GM23338 (cell line): ENCODE measurements at places on chromosomes 6 and 20. TPM values are rescaled to one million over a fixed set of nuclear protein-coding genes. Genes with fewer than 3 reads are reported as not detected.

GRCh38 chr6:142816031-142816430, 128.9 kb downstream of the HIVEP2 start:
- no peaks in the 10 kb centered on the region for H3K27me3 ChIP-seq
- H3K36me3 ChIP-seq, result no peaks in the 10 kb centered on the region
- H3K27ac ChIP-seq, result no peak overlapping the region
- DNase-seq, result no peak
- peaks cover 12% of the 10 kb centered on the region for H3K4me1 ChIP-seq
- no peak overlapping the region for H3K4me3 ChIP-seq

DNA sequence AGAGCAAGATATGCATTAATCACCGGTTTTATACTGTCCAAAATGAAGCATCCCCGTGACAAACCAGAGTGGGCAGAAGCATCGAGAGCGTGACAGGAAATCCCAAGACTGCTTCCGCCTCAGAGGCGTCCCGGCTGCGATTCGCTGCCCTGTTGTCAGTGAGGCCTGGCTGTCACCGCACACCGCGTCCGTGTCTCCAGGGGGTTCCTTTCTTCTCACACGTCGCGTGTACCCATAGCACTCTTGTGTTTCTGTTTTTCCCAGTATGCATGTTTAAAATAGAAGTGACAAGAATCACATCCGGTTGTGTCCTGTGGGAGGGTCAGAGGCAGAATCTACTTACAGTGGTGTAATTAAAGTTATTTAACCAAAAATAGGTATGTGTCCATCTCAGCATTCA, 8.3 kb upstream of the ADRM1 start:
- no peak for DNase-seq
- H3K27ac ChIP-seq, result no peak overlapping the region

DNA sequence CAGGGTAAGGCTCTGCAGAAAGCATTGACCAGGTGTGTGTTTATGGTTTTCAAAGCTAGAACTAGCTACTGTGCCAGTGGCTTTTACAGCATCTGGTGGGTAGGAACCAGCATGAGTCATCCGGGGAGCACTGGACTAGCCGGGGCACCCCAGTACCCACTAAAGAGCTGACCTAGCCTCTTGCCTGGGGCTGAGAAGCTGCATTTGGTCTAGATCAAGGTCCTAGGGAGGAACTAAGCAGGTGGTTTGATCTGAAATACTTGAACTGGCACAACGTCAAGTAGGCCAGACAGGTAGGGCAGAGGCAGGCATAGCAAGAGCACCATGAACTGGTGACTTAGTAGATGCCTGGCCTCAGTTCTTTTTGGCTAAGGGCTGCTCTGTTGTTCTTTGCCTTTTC, 109.8 kb upstream of the PTPRK start:
- no peak overlapping the region for H3K27ac ChIP-seq
- no peak overlapping the region for H3K4me3 ChIP-seq
- no peaks in the 10 kb centered on the region for H3K4me1 ChIP-seq
- DNase-seq, result no peak

- H3K27me3 ChIP-seq, result no peaks in the 10 kb centered on the region
- H3K4me3 ChIP-seq, result no peak overlapping the region
- peaks cover 9% of the 10 kb centered on the region; the same call in 1 of the 2 replicates for H3K4me1 ChIP-seq
- H3K27ac ChIP-seq, result no peak overlapping the region
- DNase-seq, result peak; percentile 62
- no peaks in the 10 kb centered on the region for H3K36me3 ChIP-seq
These were observed 179.8 kb downstream of the TASP1 start for GRCh38 chr20:13458860-13459451.

DNA sequence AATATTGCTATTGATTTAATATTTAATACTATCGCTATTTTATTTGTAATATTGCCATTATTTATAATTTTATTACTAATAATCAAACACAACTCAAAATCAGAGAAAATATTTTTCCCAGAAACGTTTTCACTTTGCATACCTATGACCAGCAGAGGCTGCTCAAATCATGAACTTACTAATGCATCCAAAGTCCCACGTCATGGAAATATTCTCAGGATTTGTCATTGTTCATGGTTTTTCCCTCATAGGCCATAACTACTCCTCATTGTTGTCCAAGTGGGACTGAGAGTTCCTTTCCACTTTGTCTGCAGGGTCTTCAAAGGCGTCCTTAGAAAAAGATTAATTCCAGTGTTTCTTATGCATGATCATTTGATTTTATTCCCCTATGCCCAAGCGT, 344.8 kb downstream of the THBS2 start:
- no peak overlapping the region for H3K4me3 ChIP-seq
- no peak overlapping the region for H3K27ac ChIP-seq
- no peaks in the 10 kb centered on the region for H3K36me3 ChIP-seq
- 0 out of 2 replicates have a peak, but pooled peaks cover 4% of the 10 kb centered on the region for H3K4me1 ChIP-seq

- DNase-seq, result no peak
- H3K36me3 ChIP-seq, result peaks cover 11% of the 10 kb centered on the region
- no peaks in the 10 kb centered on the region for H3K27me3 ChIP-seq
- no peak overlapping the region; the same call in 1 of the 2 replicates for H3K27ac ChIP-seq
These were observed 22.2 kb upstream of the ADIG start for GRCh38 chr20:38558596-38559360.

DNA sequence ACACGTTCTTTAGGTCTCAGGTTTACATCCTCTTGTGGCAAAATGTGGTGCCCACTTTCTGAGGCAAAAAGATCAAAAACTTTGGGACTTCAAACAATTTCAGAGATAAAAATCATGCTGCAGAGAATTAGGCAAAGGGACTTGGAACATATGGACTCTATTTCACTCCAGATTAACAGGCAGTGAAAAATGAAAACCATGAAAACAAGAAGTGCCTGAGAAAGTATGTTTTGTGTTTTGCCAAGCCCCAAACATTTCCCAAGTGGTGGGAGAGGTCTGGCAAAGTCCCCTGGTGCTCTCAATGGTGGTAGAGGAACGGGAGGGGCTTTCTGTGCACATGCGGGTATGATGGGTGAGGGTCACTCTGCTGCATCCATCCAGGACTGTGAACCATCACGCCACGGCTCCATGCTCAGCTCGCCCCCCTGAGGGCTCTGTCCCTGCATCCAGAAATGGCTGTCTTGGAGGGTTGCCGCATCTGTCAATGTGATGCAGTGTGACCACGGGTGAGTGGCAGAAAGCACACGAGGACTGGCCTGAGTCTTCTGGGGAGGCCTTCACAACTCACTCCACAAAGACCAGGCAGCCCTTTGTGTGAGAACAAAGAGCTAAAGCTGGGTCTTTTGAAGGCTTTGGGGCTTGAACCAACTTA, 43.2 kb upstream of the TBC1D7 start:
- H3K4me1 ChIP-seq, result peaks cover 10% of the 10 kb centered on the region
- no peaks in the 10 kb centered on the region for H3K27me3 ChIP-seq
- H3K4me3 ChIP-seq, result no peak overlapping the region
- no peak overlapping the region for H3K27ac ChIP-seq
- no peaks in the 10 kb centered on the region; the same call in 1 of the 2 replicates for H3K36me3 ChIP-seq

GRCh38 chr20:33282991-33283555, at the start of gene BPIFB1:
Gene BPIFB1, plus strand, starts transcription at chr20:33283214. Its CDS starts 2,860 bp downstream, at chr20:33286074.
- no peak for DNase-seq
- H3K27ac ChIP-seq, result no peak within 1 kb of the TSS
- H3K36me3 ChIP-seq, result no peaks in the 10 kb centered on the region
- 0 out of 2 replicates have a peak, but pooled peaks cover 1% of the 10 kb centered on the region for H3K4me1 ChIP-seq
- H3K4me3 ChIP-seq, result no peak within 1 kb of the TSS

GRCh38 chr20:23049201-23050075, at the start of gene THBD:
Gene THBD, minus strand, starts transcription at chr20:23049672. Its CDS starts 168 bp downstream, at chr20:23049504.
- peak; percentile 68 for DNase-seq
- H3K36me3 ChIP-seq, result no peaks in the 10 kb centered on the region; the same call in 1 of the 2 replicates
- H3K27ac ChIP-seq, result no peak within 1 kb of the TSS

- H3K27me3 ChIP-seq, result no peaks in the 10 kb centered on the region
- H3K4me3 ChIP-seq, result no peak overlapping the region
- peaks cover 13% of the 10 kb centered on the region for H3K4me1 ChIP-seq
These were observed 2.5 kb upstream of the TMEM244 start for GRCh38 chr6:129863664-129864063.

DNA sequence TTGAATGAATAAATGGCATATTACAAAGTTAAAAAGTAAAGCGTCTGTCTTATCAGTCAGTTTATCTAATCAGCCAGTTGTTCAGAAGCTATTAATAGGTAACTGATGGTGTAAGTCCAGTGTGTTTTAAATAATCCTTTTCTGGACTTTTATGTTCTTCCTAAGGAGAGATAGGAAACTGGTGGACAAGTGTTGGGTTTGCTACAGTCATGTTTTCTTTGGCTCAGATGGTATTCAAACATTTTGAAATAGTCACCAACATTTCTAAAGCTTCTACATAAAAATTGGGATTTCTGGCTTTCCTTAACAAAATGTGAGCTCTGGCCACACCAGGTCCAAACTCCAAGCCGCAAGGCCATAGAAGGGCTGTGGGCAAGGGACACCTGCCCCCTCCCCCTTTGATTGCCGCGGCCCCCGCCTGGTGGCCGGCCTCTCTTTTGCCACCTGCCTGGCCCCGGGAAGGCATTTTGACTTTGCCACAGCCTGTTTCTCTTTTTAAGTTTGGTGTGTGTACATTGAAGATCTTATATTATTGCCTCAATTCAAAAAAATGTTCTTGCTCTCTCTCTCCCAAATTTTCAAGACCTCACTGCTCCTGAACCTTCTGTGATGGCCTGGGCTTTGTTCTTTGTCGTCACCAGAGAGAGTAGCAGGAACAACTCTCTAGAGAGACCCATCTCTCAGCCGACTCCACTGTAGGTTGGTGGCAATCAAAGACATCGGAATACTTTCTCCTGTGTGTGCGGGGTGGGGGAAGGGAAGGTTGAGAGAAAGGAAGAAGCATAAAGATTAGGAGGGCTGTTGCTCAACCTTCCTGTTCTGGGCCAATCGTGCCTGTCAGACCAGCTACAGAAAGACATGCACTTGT, 84.0 kb upstream of the ZNF217 start:
- peak overlapping the region; percentile 12; the same call in 1 of the 2 replicates for H3K4me3 ChIP-seq
- H3K4me1 ChIP-seq, result peaks cover 25% of the 10 kb centered on the region
- DNase-seq, result peak; percentile 52
- no peaks in the 10 kb centered on the region for H3K27me3 ChIP-seq

- H3K27me3 ChIP-seq, result no peaks in the 10 kb centered on the region
- peak; percentile 57 for DNase-seq
- no peak overlapping the region for H3K4me3 ChIP-seq
These were observed 67.2 kb downstream of the RPP40 start for GRCh38 chr6:4936681-4937041.

DNA sequence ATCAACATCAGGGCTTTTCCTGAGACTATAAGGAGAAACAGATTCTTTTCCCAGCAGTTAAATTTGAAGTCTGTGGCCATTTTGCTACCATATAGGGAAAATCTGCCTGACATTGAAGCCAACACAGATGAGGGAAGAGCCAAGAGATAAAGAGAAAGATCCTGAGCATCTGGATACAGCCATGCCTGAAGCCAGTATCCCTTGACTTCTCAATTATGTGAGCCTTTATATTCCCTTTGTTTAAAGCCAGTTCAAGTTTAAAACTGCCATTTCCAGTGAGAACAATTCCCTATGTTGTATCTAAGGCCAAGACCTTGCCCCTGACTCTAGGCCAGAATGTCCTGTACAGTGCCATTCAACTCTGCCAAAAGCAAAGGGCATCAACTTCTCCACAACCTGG, 3.8 kb upstream of the NRSN2 start:
- peaks cover 4% of the 10 kb centered on the region; the same call in 1 of the 2 replicates for H3K4me1 ChIP-seq
- H3K4me3 ChIP-seq, result no peak overlapping the region
- no peaks in the 10 kb centered on the region for H3K36me3 ChIP-seq
- H3K27ac ChIP-seq, result no peak overlapping the region

DNA sequence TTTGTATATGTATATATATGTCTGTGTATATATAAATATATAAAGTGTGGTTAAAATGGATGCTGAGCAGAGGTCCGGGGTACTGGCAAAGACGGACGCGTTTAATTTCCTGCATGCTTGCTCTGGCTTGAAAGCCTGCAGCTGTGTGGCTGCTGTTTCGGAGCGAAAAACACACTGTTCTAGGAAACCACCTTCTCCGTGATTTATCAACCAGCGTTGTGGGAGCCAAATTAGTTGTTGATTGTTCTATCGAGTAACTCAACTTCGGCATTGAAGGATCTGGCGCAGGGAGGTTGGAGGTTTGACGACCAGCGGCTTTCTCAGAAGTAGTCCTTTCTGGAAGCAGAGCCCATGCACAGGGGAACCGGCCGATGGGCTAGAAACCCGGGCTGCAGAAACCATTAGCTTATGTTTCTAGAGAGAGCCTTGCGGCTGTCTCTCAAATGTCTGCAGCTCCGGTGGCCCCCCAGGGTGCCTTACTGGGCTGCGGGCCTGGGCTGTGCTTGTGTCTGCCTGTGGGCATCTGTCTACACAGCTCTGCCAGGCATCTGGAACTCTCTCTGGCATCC, 81.8 kb downstream of the EDN3 start:
- H3K4me3 ChIP-seq, result no peak overlapping the region
- no peak for DNase-seq

- DNase-seq, result no peak
- H3K36me3 ChIP-seq, result no peaks in the 10 kb centered on the region
- H3K4me1 ChIP-seq, result no peaks in the 10 kb centered on the region
- H3K4me3 ChIP-seq, result no peak overlapping the region
These were observed 276.0 kb downstream of the GJA1 start for GRCh38 chr6:121711472-121711871.

- no peak overlapping the region for H3K27ac ChIP-seq
- no peaks in the 10 kb centered on the region for H3K36me3 ChIP-seq
These were observed 901.7 kb upstream of the CITED2 start for GRCh38 chr6:140276133-140276532.

GRCh38 chr6:18585032-18585573, 198.0 kb downstream of the RNF144B start:
- no peaks in the 10 kb centered on the region for H3K36me3 ChIP-seq
- H3K4me1 ChIP-seq, result no peaks in the 10 kb centered on the region
- no peak for DNase-seq
- no peak overlapping the region for H3K27ac ChIP-seq
- no peaks in the 10 kb centered on the region for H3K27me3 ChIP-seq

DNA sequence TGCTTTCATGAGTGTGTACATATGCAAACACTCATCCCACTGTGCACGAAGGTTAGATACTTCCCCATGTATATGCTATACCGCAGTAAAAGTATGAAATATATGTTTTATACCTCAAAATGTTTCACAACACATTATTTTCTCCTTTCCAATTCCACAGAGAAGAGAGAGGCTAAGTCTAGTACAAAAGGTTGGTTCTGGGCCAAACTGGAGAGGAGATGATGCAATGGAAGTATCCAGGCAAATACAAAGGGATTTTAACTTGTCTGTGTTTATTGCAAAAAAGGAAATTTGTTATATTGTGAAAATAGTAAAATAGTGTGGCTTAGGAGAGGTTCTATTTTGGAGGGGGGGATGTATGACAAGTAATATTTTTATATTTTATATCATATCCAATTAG, 112.6 kb downstream of the PLCB1 start:
- H3K36me3 ChIP-seq, result no peaks in the 10 kb centered on the region
- no peak overlapping the region for H3K27ac ChIP-seq
- no peak overlapping the region for H3K4me3 ChIP-seq
- no peak for DNase-seq
- H3K27me3 ChIP-seq, result no peaks in the 10 kb centered on the region
- H3K4me1 ChIP-seq, result peaks cover 6% of the 10 kb centered on the region; the same call in 1 of the 2 replicates

LY6G6F gene
- not detected in 2 replicates for total RNA-seq

NHLRC1 gene
- 1.0 and 1.1 TPM in 2 replicates for total RNA-seq

CST2 gene
- total RNA-seq, result not detected in 2 replicates

PPP1R11 gene
- total RNA-seq, result 19.2 and 19.6 TPM in 2 replicates

SEL1L2 gene
- total RNA-seq, result not detected in 2 replicates

OPRM1 gene
- 0.52 TPM in 1 of 2 replicates, not detected in the other for total RNA-seq

DUSP15 gene
- 2.8 and 5.9 TPM in 2 replicates for total RNA-seq

PRPH2 gene
- total RNA-seq, result 0.52 and 0.89 TPM in 2 replicates

ANKRD6 gene
- 9.2 and 20.4 TPM in 2 replicates for total RNA-seq

ARMH2 gene
- not detected in 2 replicates for total RNA-seq
